ENCODE measurements at places on chromosomes 7 and 10. TPM values are rescaled to one million over a fixed set of nuclear protein-coding genes. Genes with fewer than 3 reads are reported as not detected.

Gene MLXIPL
- total RNA-seq: 123 TPM

GRCh38 chr10:84267503-84268126 is 22.8 kb downstream of the RGR start:
- H3K27ac ChIP-seq: no peak overlapping the region
- no peak for DNase-seq
- H3K27me3 ChIP-seq: no peaks in the 10 kb centered on the region

- no peaks in the 10 kb centered on the region for H3K4me1 ChIP-seq
- H3K36me3 ChIP-seq: no peaks in the 10 kb centered on the region
- H3K27ac ChIP-seq: no peak overlapping the region
- H3K27me3 ChIP-seq: no peaks in the 10 kb centered on the region
- no peak for DNase-seq
Measured at GRCh38 chr10:29828956-29829355, 194.2 kb upstream of the SVIL start.

Gene ARHGEF35
- 9.7 TPM for total RNA-seq

- no peaks in the 10 kb centered on the region for H3K4me1 ChIP-seq
- H3K4me3 ChIP-seq: no peak overlapping the region
- H3K27me3 ChIP-seq: no peaks in the 10 kb centered on the region
Measured at GRCh38 chr10:76937181-76937600, 700.4 kb downstream of the KCNMA1 start.

Gene HOXA1
- 2.1 TPM for total RNA-seq

- DNase-seq: no peak
- H3K4me1 ChIP-seq: no peaks in the 10 kb centered on the region
- no peak overlapping the region for H3K4me3 ChIP-seq
- H3K27ac ChIP-seq: no peak overlapping the region
Measured at GRCh38 chr10:86341361-86341811, 25.2 kb downstream of the GRID1 start.

- H3K36me3 ChIP-seq: no peaks in the 10 kb centered on the region
- H3K4me1 ChIP-seq: no peaks in the 10 kb centered on the region
- DNase-seq: no peak
- H3K27me3 ChIP-seq: no peaks in the 10 kb centered on the region
- H3K4me3 ChIP-seq: no peak overlapping the region
- no peak overlapping the region for H3K27ac ChIP-seq
Measured at GRCh38 chr10:61142987-61143386, 199.0 kb upstream of the RHOBTB1 start.

GRCh38 chr7:37248396-37248861 is 200.2 kb downstream of the ELMO1 start:
- DNase-seq: no peak
- H3K4me1 ChIP-seq: no peaks in the 10 kb centered on the region
- no peaks in the 10 kb centered on the region for H3K27me3 ChIP-seq
- H3K36me3 ChIP-seq: no peaks in the 10 kb centered on the region

DNA sequence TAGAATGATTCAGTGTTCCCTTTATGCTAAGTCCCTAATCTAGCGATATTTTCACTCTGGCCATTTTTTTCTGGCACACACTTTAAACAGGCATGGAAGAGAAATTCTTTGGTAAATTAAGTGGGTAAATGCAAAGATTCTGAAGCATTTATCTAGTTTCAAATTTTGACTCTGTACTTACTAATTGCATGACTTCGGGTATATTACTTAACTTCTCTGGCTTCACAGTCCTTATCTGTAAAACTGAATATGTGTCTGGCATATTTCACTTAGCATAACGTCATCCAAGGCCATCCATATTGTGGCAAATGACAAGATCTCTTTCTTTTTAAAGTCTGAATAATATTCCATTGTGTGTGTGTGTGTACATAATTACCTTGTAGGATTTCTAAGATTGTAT is 114.5 kb downstream of the MBL2 start:
- H3K27ac ChIP-seq: no peak overlapping the region
- DNase-seq: no peak
- no peaks in the 10 kb centered on the region for H3K36me3 ChIP-seq
- peaks cover 2% of the 10 kb centered on the region for H3K27me3 ChIP-seq
- no peaks in the 10 kb centered on the region for H3K4me1 ChIP-seq
- H3K4me3 ChIP-seq: no peak overlapping the region

DNA sequence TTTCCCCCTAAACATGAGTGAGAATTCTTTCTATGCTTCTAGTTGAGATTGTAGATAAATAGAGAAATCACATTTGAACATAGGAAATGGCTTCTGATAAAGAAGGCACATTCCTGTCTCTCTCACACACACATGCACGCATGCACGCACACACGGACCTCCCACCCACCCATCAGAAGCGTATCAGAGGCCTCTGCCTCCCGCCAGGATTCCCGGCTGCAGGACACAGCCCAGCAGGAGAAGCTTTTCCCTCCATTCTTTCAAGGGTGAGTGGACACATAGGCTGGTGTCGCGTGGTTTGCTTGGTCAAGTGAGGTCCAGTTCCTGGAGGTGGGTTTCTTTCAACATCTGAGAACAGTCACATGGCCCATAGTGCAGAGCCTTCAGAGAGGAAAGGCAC is 34.2 kb downstream of the KLF6 start:
- H3K27me3 ChIP-seq: no peaks in the 10 kb centered on the region
- no peak overlapping the region for H3K27ac ChIP-seq
- no peaks in the 10 kb centered on the region for H3K4me1 ChIP-seq
- no peak overlapping the region for H3K4me3 ChIP-seq
- no peak for DNase-seq
- no peaks in the 10 kb centered on the region for H3K36me3 ChIP-seq

DNA sequence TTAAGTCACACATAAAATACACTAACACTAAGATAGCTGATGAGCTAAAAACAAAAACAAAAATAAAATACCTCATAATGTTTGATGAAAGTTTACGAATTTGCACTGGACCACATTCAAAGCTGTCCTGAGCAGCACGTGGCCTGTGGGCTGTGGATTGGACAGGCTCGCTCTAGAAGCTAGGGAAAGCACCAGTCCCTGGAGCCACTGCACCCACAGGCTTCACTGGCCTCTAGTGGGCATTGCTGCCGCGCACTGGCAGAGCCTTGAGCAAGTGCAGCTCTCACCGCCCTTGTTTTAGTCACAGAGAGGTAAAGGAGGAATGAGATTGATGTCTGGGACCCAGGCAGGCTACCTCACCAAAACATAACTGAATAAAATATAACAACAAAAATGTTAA is 67.6 kb downstream of the PAX2 start:
- H3K27ac ChIP-seq: no peak overlapping the region
- no peak overlapping the region for H3K4me3 ChIP-seq
- DNase-seq: no peak
- no peaks in the 10 kb centered on the region for H3K4me1 ChIP-seq
- H3K36me3 ChIP-seq: no peaks in the 10 kb centered on the region

Gene NOC3L
- 15.8 TPM for total RNA-seq

GRCh38 chr10:133391761-133392518 is 2.0 kb upstream of the MTG1 start:
- no peaks in the 10 kb centered on the region for H3K36me3 ChIP-seq
- no peaks in the 10 kb centered on the region for H3K4me1 ChIP-seq
- H3K27me3 ChIP-seq: no peaks in the 10 kb centered on the region
- no peak overlapping the region for H3K27ac ChIP-seq

GRCh38 chr10:20648263-20648874 is 248.7 kb downstream of the NEBL start:
- DNase-seq: no peak
- H3K4me1 ChIP-seq: no peaks in the 10 kb centered on the region
- no peaks in the 10 kb centered on the region for H3K36me3 ChIP-seq
- no peak overlapping the region for H3K27ac ChIP-seq
- H3K27me3 ChIP-seq: no peaks in the 10 kb centered on the region

Gene EIF5AL1
- 1.5 TPM for total RNA-seq

GRCh38 chr10:10542477-10542876 is 475.2 kb upstream of the CELF2 start:
- no peaks in the 10 kb centered on the region for H3K27me3 ChIP-seq
- no peak overlapping the region for H3K27ac ChIP-seq
- no peak for DNase-seq
- H3K4me1 ChIP-seq: no peaks in the 10 kb centered on the region
- H3K4me3 ChIP-seq: no peak overlapping the region

DNA sequence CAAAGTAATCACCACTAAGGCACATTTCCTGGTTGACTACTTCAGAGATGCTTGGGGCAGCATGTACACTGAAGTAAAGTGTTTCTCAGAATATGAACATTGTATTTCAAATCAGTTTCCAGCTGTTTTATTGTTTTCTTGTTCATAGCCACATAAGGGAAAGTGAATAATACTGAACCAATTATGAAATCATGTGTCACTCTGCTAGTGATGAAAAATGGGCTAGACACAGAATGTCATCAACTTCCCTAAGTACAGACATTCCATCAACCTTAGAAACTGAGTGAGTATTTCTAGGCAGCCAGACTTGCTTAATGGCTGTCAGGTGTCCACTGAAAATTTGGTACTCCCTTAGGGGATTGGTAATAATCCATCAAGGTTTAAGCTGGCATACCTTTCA is 603.5 kb downstream of the ARL4A start:
- no peaks in the 10 kb centered on the region for H3K4me1 ChIP-seq
- no peak overlapping the region for H3K4me3 ChIP-seq
- no peaks in the 10 kb centered on the region for H3K27me3 ChIP-seq
- H3K36me3 ChIP-seq: no peaks in the 10 kb centered on the region
- H3K27ac ChIP-seq: no peak overlapping the region

DNA sequence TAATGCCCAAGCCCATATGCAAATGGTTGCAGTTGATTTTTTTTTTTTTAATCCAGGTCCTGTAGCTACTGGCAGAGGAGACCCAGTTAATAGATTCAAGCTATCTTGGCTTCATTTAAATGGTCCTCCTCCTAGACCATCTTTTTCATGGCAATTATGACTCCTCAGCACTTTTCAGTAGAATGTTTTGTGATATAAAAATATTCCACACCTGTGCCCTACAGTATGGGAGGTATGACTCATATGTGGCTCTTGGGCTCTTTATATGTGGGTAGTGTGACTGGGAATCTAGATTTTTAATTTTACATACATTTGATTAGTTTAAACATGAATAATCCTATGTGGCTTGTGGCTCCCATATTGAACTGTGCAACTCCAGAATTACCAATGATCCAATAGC is 80.1 kb downstream of the ITGB1 start:
- DNase-seq: no peak
- H3K27me3 ChIP-seq: no peaks in the 10 kb centered on the region
- no peaks in the 10 kb centered on the region for H3K36me3 ChIP-seq
- no peak overlapping the region for H3K4me3 ChIP-seq
- no peaks in the 10 kb centered on the region for H3K4me1 ChIP-seq

Gene CTAGE8
- total RNA-seq: 1.5 TPM

Data from prostate gland (tissue), 2 donors.